HCT116 (cell line): ENCODE measurements at places on chromosomes 7 and 10.

DNA sequence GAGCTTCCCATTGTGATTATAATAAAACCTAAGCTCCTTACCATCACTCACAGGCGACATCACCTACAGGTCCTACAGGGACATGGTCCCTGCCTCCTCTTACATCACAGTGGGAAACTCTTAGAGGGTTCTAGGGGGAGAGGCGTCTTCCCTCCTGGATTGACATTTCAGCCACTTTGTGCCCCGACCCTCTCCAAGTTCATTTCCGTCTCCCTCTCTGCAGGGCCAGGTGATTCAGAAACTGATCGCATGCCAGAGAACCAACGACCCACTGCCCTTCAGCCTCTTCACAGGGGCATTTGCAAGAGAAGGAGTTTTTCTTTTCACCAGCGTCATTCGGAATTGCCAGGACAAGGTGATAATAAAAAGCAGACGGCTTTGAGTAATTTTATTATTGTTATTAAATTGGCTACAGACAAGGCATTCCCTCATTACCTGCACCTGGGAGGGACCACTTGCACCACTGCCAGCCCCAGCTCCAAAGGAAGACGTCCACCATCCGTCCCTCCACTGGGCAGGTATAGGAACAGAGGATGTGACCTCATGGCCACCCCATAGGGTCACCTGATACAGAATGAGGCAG, 85.8 kb upstream of the CUX1 start:
- no peak for DNase-seq

DNA sequence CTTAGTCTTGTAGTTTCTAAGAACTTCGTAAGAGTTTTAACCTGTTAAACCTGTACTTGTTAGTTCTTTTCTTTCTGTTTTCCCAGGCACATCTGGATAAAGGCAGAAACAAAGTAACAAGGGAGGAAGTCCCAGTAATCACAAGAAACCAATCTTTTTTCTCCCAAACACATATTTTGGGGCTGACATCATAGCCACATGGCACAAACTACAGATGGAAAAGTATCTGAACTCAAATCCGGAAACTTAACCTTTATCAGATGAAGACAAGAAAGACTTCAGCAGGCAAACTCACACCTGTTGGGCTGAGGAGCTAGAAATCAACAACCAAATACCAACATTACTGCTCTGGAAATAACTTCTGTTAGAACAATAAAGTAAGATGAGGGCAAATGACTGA, 67.1 kb downstream of the CUBN start:
- peak; percentile 31 for DNase-seq

DNA sequence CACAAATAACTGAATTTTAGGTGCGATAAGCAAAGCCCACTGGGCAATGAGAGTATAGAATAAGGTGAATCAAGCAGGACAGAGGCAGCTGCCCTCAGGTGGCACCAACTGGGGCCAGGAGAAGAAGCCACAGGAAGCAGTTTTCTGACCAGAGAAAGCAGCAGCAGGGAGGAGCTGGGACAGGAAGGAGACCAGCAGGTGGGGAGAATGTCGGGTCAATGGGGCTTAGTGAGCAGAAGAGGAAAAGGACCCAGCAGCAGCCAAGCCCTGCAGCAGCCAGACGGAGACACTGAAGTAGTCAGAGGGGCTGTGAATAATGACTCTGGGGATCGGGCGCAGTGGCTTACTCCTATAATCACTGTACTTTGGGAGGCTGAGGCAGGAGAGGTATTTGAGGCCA, 209.6 kb upstream of the SH2B2 start:
- no peak for DNase-seq

DNA sequence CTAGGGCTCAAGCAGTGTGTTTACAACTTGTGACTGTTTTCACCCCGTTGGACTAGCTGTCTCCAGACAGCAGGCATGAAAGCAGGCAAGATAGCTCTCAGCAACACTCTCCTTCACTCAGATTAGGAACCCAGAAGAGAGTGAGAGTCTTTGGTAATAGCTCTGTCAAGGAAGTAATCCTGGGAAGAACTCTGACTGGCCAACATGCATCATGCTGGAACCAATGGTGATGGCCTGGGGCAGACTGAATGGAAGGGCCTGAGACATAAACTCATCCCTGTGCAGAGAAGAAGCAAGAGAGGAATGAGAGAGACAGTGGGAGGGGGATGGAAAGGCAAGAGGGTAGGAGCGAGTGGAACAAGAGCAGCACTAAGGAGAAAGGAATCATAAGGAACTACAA, 48.9 kb downstream of the AKR1D1 start:
- no peak for DNase-seq

DNA sequence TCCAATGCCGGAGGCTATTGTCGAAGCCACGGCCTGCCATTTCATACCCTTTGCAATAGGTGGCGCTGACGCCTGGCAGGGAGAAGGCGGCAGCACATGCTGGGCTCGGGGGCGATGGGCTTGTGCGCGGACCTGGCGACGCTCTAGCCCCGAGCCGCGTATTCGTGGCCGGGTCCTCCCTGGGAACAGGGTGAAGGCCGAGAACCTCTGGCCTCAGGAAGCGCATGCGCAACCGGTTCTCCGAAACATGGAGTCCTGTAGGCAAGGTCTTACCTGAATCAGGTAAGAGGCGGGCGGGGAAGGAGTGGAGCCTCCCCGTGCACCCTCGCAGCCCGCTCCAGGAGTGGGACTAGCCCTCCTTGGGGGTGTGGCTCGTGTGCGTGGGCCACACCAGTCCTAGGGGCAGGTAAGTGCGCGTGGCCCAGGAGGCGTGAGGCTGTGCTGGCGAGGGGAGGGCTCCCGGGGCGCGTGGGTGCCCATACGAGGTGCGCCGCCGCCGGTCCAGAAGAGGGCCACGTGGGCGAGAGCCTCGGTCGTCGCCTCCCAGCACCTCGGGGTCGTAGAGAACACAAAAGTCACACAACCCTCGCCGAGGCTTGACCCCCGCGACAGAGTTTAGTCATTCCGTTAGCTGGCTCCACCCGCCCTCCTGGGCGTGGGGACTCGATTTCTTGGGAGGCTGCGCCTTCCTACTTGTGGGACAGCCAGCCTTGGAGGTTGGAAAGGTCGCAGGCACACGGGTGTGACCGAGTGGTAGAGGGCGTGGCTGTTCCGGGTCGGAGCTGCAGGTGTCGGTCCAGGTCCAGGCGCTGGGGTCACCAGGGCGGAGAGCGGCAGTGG, 5.6 kb upstream of the MEST start:
- DNase-seq, result peak; percentile 78

DNA sequence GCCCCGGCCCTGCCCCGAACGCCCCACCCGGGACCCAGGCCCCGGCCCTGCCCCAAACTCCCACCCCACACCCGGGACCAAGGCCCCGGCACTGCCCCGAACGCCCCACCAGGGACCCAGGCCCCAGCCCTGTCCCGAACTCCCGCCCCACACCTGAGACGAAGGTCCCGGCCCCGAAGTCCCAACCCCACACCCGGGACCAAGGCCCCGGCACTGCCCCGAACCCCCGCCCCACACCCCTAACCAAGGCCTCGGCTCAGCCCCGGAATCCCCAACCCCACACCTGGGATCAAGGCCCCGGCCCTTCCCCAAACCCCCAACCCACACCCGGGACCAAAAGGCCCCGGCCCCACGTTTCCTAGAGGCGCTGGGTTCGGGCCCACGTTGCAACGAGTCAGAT, 1.1 kb upstream of the LARP4B start:
- no peak for DNase-seq

GRCh38 chr10:95221124-95221523, 27.1 kb downstream of the ACSM6 start:
- DNase-seq, result no peak

DNA sequence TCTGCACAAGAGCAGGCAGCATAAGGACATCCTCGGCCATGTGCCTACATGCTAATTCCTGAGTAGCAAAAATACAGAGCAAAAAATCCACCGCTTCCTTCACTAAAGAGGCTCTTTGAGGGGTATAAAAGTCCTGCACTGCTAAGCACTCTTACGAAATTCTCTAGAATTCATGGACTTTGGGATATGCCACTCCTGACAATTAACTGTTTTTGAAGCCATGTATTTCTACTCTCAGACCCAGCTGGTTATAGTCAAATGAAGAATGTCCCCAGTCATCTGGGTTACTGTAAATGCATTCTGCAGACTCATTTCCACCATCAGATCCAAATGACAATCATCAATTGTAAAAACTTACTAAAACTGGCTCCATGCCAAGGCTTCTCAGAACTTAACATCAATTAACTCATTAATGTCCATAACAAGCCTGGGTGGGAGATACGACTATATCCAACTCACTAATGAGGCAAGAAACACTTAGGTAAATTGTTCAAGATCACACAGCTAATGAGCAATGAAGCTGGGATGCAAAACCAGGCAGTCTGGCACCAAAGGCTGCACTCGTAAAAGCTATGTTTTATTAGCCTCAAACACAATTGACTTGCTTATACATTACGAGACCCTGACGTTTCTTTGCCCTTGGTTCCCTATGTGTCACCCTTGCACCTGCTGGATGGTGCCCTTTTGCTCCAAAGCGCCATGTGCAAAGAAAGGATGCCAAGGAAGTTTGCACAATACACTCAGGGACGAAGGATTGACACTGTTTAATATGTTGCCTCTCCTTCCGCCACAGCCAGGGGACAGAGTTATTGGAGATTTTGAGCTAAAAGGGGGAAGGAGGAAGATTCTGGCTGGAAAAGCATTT, 250.4 kb downstream of the ELMO1 start:
- DNase-seq, result no peak

GRCh38 chr10:17174626-17175025, 26.8 kb downstream of the TRDMT1 start:
- DNase-seq, result no peak

GRCh38 chr10:102347236-102347828, 48.2 kb upstream of the NFKB2 start:
- DNase-seq, result peak; percentile 68

- DNase-seq, result no peak
Measured at GRCh38 chr10:93548376-93549071, 17.9 kb upstream of the FFAR4 start.

DNA sequence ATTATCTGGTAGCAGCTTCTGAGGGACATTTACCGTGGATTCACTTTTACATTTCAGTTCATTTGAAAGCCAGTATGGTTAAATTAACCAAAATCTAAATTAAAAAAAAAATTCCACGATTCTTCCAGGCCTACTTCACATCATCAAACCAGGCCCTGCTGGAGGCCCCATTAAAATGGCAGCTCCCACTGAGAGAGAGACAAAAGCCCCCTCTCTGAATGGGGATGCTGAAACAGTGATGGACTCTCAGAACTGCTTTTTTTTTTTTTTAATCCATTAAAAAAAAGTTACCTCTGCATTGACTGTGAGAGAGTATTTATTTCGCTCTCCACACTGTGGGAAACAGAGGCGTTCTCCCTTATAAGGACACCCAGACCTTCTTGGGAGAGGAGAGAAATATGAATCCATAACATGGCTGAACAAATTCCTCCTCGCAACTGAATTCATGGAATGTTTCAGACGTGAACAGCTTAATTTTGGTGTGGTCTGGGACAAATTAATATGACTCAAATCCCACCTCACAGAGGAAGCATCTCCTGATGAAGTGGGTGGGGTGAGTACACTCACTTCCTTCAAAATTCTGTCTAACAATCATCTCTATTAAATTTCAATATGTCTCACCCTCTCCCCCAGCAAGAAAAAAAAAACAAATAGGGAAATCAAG, 73.5 kb downstream of the SAMD9 start:
- no peak for DNase-seq

DNA sequence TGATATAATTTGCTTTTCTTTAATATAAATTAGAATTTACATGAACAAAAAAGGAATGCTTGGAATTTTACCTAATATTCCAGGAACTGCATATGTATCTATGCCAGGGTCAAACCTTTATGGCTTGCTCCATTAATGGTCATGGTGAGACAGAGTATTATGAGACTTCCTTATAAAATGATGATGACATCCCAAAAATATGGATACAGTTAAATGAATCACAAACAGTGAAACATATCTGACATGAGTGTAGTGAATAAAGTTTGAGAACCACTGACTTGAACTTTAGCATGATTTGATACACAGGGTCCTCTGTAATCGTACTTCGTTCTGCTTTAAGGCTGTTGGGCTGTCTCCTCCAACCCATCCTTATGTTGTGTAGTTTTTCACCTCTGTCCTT, 51.8 kb downstream of the MARCHF5 start:
- no peak for DNase-seq

- DNase-seq, result no peak
Measured at GRCh38 chr7:111029574-111030251, 61.2 kb upstream of the LRRN3 start.

- no peak for DNase-seq
Measured at GRCh38 chr10:60848680-60849079, 70.4 kb downstream of the CDK1 start.

DNA sequence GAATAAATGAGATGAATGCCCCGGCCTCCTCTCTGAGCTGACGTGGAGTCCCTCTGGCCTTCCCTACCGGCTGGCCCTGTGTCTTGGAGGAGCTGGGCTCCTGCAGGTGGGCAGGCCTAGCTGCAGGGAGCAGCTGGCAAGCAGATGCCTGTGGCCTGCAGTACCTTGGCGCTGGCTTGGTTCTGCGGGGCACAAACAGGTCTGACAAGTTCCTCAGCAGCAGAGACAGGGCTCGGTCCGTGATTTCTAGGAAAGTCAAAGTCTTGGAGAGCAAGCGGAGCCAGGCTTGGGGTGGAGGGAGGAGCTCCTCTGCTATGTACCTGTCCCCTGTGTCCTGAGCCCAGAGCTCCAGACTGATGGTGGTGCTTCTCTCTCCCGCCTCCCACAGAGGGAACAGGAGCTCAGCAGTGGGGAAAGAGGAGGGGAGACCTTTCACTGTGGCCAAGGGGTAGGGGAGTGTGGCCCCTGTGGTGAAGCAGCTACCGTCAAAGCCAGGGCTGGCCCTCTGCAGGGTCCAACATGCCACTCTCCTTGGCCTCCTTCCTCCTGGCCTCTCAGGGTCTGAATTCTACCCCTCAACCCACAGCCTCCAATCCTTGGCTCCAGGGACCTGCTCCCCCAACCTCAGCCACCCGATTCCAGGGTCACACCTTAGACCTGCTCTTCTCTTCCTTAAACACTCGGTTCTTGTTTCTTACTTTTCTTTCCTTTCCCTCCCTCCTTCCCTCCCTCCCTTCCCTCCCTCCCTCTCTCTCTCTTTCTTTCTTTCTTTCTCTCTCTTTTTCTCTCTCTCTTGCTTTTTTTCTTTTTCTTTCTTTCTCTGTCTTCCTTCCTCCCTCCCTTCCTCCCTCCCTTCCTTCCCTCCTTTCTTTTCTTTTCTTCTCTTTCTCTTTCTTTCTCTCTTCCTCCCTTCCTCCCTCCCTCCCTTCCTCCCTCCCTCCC, 20.1 kb downstream of the MYL10 start:
- DNase-seq, result no peak

DNA sequence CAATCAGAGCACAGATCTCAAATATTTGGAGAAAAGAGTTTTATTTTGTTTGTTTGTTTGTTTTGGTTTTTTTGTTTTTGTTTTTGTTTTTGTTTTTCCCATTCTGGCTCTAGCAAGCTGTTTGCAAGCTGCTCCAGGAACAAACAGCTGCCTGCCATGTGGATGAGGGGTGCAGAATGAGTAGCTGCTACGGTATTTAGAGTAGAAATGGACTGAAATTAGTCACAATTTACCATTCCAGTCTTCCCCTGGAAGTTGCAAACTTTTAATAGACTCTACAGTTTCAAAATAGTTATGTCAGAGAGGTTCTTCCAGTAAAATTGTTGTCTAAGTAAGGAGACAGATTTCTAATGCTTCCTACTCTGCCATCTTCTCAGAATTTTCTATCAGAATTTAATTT, 27.1 kb upstream of the TAS2R16 start:
- no peak for DNase-seq
